ENCODE measurements at places on chromosomes 4 and X.

DNA sequence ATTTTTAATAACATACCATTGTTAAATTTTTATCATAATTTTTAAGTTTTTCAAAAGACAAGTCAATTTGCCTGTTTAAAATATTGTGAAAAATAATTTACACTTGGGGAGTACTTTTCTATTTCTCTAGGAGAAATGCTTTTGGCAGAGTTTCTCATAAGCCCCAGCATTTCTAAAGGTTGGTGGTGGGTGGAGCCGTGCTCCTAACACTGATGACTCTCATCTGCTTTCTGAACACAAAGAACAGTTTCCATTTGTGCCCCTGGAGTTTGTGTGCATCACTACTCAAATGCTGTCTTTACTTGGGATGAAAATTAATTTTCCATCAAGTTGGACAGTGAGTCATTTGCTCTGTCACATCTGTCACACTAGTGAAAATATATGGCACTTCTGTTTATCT, 57.6 kb downstream of the TNIP2 start:
- DNase-seq: no peak

DNA sequence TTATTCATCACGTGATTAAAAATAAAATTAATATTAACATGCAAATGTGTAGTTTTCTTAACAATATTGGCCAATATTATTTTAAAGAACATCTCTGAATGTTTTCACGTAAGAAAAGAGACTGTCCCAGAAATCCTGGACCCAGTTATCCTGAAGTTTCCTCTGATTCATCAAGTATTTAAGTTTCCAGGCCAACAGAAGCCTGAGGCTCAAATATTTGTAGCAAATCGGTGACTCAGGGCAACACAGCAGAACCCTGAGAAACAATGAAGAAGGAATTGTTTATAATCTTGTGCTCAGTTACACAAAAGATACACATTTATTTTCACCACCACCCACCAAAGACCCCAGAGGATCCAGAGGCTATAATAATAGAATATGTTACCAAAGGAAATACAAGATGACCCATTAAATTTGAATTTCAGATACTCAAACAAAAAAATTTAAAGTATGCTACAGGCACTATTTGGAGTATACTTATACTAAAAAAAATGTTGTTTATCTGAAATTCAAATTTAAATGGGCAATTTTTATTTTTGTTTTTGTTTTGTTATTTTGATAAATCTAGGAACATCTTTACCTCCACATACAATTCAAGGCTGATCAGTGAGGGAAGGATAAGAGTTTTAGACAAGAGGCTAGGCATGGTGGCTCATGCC, 33.9 kb upstream of the SLC7A11 start:
- DNase-seq: peak; percentile 19

DNA sequence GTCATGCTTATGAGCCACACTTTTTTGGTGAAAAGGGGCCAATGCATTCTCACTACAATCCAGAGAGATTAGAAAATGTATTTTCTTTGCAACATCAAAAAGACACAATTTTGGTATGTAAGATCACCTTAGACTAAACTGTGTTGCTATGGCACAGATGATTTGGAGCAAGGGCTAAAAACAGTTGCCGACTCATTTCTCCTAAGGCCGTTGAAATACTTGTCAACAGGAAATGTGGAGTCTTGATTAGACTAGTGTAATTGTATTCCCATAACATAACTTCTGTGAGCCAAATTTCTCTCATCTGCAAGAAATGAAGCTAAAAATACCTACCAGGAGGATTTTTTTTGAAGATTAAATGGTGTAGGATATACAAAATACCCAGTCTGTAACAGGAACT, 2547.7 kb downstream of the ARAP2 start:
- no peak for DNase-seq

DNA sequence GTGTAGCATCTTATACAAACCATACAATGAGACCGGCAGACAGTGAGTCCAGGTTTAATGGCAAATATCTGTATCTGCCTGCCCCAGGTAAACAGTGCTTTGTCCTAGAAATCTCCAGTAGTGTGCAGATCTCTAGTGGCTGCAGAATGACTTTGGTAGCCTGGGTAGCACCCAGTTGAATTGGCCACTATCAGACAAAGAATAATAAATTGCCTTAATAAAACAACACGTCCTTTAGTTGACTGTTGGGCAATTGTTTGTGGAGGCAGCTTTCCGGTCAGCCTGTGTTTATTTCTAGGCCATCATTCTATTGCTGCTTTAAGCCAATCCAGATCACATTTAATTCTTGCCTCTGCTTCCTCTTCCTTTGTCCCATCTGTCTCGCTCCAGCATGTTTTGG, 52.5 kb downstream of the SNX25 start:
- no peak for DNase-seq

- DNase-seq: no peak
Measured at GRCh38 chr4:75673959-75674328, 733 bp upstream of the G3BP2 start.

DNA sequence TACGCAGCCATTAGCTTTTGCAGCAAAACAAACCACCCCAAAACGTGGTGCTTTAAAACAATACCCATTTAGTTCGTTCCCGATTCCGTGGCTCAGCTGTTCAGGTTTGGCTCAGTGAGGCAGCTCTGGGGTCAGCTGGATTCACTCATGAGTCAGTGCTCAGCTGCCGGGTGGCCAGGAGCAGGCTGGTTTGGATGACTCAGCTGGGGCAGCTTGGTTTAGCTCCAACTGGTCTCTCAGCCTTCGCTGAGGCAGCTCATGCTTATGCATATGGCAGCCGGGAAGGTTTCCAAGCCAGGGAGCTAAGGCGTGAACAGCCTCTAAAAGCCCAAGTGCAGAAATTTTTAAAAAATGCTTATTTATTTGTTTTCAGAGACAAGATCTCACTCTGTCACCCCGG, 13.3 kb upstream of the CD99 start:
- DNase-seq: peak; percentile 84

- DNase-seq: no peak
Measured at GRCh38 chr4:111712093-111712677, 433.1 kb upstream of the FAM241A start.

DNA sequence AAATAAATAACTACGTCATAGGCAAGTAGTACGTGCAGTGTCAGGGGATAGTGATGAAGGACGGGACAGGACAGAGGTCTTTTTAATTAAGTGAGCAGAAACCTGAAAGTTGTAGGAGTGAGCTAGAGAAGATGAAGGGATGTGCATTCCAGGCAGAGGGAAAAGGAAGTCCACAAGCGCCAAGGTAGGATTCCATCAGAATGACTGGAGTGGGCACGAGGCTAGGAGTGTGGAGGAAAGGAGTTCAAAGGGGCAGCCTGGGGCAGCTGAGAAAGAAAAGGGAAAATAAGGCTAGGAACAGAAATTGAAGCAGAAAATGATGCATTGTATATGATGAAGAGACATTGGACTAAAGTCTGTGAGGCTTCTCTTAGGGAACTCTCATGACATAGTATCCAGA, 192.2 kb upstream of the TLL1 start:
- DNase-seq: no peak

DNA sequence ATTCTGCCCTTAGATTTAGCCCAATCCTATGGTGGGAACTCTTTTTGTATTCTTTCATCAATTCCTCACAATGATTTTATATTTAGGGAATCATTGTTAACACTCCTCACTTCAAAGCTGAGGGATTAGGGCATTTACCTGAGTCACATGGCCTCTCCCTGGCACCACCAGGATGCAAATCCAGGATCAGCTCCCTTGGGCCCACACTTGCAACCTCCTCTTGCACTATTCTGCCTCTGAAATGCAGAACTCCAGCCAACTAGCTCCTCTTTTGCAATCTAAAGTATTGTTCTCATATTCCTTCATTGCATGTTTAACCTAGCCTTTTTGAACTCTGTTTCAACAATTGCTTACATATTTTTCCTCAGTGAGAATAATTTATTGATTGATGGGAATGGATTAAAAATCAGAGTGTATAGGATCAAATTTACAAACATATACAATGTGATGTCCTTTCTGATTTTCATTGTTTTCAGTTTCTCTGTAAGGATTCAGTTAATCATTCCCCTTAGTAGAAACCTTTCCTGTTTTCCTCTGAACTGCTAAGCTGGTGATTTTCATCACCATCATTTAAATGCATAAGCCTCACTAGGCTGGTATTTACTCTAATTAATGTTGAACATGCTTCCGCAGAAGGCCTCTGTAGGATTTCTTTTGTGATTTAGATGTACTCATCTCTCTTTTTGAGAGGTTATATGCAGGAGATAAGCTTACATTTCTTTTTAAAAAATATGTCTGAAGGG, 3.3 kb upstream of the RELL1 start:
- DNase-seq: no peak

DNA sequence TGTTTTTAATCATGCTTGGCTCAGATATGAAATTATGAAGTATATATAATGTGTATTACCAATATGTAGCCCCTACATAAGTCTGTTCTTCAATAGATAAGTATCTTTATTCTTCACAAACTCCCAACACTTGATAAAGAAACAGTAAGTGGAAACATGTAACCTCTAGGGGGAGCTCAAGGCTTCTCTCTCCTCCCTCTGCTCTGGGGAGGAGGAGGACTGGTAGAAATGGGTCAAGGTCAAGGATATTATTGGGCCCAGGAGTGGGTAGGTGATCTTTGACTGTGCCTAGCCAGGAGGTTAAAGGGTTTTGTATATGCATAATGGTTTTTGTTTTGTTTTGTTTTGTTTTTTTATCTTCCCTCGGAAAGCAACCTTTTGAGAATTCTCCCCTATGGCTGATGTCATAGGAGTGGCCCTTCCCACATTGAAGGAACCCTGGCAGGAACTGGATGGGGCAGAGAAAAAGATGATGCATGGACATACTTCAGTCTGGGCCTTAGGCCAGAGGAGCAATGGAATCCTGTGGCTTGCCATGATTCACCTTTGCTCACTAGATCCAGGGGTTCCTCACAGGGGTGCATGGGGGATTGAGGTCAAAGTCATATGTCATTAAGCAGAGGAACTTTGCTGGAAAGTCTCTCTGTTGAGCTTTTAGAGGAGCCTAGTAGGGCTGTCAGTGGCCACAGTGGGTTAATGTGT, 460.3 kb downstream of the MID1IP1 start:
- DNase-seq: peak; percentile 79

DNA sequence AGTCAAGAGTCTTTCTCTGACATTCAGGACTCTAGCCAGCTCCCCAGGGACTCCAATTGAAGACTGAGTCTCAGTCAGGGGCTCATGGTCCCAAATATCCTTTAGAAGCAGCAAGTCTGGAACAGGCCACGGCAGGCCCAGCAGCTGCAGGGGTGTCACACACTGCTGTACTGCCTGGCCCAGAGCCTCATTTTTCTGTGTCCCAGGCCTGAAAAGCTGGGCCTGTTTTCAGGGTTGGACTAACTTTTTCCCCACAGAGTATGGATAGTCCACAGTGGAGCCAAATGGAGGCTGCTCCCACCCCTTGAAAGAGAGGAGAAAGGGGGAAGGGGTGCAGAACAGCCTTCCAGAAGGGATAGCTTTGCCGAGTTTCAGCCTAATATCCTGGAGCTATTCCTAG, 146.8 kb upstream of the NALF2 start:
- no peak for DNase-seq

- DNase-seq: peak; percentile 50
Measured at GRCh38 chr4:147731580-147732517, at the start of gene ARHGAP10. TSS of gene ARHGAP10 (plus strand) at chr4:147732088. CDS start at chr4:147732302, 214 bp downstream.

GRCh38 chr4:188433741-188434315, 294.6 kb downstream of the TRIML1 start:
- DNase-seq: no peak

- DNase-seq: no peak
Measured at GRCh38 chr4:856225-856901, 30.4 kb upstream of the CPLX1 start.

GRCh38 chrX:51802917-51803688, 59.9 kb downstream of the GSPT2 start:
- peak; percentile 8 for DNase-seq

- no peak for DNase-seq
Measured at GRCh38 chr4:184410748-184411147, 63.6 kb downstream of the IRF2 start.

- no peak for DNase-seq
Measured at GRCh38 chr4:153645183-153645582, 38.9 kb upstream of the TLR2 start.

- DNase-seq: no peak
Measured at GRCh38 chr4:132893787-132894186, 255.3 kb upstream of the PCDH10 start.

- DNase-seq: no peak
Measured at GRCh38 chrX:154482786-154483185, 3.6 kb downstream of the UBL4A start.

GRCh38 chrX:49247916-49248811, 12.9 kb downstream of the CCDC22 start:
- no peak for DNase-seq

DNA sequence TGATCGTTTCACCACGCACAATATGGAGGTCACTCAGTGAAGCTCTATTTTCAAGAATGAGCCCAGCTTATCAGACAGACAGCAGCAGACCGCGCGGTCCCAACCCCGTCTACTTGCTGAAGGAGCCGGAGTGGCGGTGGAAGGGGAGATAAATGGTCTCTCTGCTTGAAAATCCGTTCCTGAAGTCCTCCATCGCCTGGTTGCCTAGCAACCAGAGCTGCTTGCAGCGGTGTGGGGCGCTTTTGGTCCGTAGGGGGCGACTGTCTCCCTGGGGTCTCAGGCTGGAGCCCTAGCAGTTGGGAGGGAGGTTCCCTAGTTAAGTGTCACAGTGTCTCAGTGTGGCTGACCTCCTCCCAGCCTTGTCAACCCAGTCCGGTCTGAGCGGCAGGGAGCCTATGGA, 8.3 kb upstream of the DLG3 start:
- DNase-seq: no peak

GRCh38 chrX:11541510-11541909, 124.2 kb downstream of the ARHGAP6 start:
- no peak for DNase-seq

- DNase-seq: peak; percentile 57
Measured at GRCh38 chr4:139603576-139604410, 47.8 kb upstream of the SETD7 start.

DNA sequence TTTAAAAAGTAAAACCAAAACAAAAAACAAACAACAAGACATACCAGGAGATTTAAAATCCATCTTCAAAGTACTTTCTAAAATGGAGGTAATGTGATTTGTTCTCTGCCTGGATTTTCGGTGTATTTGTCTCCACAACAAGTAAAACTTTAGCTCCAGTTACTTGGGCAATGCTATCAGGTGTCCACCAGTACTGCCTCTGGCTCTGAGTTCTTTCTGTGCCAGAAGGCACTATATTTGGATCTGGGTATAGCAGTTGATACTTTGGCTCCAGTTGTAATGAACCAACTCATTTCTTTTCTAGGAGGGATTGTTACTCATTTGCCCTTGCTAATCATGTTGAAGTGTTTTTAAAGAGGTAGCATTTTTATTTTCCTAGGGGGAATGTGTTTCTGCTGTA, 9.5 kb upstream of the PDLIM5 start:
- no peak for DNase-seq

DNA sequence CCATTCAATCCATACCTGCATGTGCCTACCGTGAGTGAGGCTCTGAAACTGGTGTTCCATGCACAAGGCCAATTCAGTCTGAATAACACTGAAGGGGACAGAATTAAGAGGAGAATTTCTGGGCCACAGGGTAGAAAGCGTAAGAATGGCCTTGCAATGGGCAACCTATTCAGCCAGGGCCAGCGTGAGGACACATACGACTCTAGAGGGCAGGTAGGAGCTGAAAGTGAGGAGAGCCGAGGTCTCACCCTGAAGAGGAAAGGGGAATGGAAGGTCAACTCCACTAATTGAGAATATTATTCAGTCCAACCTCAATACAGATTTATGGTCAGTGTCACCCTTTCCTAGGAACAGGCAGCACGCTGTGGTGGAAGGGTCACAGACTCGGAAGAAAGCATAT, 202.2 kb downstream of the TRIML1 start:
- no peak for DNase-seq

All from RCC 7860 (cell line).